Left colon (tissue), 2 donors: ENCODE measurements at places on chromosomes 11 and 22. TPM values are rescaled to one million over a fixed set of nuclear protein-coding genes. Genes with fewer than 3 reads are reported as not detected.

GRCh38 chr11:131411636-131412035, 41.2 kb downstream of the NTM start:
- DNase-seq = no peak

- DNase-seq = no peak
These were observed 51.7 kb upstream of the PAK1 start for GRCh38 chr11:77525455-77526091.

DNA sequence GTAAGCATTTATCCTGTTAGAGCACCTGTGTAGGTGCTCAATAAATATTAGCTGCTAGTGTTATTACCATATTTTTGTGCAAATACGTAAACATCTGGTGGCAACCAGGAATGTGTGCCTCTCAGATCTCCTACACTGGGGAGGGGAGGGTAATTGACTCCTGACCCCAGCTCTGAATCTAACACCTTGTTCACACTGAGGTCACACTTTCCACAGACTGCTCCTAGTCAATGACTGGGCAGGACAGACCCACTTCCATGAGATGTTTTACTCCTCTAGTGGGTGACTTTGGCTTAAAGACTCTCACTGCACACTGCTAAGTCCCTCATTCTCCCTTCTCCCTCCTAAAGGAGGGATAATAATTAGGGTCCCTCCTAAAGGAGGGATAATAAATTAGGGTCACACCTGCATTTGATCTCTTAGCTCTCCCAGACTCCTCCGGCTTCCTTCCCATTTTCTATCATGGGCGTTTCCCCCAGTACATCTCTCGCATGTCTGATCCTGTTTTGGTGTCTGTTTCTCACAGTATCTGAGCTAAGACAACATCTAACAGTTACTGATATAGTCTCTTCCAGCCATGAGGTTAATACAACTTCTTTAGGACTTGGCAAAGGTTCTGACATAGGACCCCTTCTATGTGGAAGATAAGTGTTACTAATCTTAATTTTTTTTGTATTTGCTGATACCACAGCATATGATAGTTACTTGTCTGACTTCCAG, 8.0 kb downstream of the CSTPP1 start:
- no peak for DNase-seq

- DNase-seq = no peak
These were observed 78.4 kb downstream of the ETS1 start for GRCh38 chr11:128508770-128509510.

DNA sequence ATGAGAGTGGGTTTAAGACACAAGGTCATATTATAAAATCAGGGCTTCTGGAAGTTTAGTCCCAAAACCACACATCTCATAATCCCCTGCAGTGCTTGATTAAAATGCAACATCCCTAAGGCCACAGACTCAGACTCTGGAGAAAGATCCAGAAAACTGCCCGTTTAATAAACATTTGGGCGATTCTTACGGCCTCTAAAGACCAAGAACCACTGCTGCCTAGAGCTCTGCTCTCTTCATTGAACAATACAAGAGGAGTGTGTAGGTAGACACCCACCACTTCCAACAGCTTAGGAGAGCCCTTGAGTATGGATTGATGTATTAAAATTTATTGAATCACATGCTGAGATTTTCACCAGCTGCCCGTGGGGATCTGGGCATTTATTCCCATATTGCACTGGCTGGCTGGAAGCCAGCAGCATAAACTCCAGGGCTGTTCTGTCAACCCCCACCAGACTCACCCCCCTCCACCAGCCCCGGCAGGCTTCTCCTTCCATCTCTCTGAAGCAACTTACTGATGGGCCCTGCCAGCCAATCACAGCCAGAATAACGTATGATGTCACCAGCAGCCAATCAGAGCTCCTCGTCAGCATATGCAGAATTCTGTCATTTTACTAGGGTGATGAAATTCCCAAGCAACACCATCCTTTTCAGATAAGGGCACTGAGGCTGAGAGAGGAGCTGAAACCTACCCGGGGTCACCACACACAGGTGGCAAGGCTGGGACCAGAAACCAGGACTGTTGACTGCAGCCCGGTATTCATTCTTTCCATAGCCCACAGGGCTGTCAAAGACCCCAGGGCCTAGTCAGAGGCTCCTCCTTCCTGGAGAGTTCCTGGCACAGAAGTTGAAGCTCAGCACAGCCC, 749 bp upstream of the BEST1 start:
- DNase-seq = peak; percentile 65

DNA sequence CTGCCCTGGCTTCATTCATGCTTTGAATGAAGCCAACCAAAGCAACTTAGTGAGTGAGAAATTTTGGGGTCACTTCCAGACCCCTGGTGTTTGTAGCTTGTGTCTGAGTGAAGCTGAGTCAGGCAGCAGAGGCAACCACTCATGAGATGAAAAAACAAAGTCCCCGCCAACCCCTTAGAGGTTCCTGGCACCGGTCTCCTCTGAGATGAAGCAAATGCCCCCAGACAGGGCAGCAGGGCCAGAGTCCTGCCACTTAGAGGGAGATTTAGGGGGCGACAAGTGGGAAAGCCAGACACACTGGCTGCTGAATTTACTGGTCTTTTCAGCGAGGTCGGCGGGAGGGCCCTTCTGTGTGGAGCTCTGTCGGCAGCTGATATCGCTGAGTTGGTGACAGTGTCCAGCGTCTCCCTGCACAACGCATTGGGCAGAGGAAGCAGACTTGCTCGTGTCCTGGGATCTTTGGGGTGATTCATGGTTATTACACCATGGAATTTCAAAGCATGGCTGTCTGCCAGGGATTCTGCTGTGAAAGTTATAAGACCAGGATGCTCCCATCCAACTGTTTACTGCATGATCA, 482.6 kb downstream of the MIAT start:
- DNase-seq = no peak

DNA sequence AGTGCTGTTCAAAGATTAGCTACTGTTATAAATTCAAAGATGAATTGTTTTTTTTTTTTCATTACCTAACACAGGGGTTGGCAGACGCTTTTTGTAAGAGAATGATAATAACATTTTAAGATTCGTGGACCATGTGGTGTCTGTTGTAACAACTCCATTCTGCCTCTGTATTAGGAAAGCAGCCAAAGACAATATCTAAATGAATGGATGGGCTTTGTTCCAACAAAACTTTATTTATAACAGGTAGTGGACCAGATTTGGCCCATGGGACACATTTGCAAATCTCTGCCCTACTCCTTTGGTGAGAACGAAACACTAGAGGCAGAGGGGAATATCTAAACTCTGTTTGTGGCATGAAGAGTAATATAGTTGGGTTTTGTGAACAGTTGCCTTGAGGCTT, 83.6 kb upstream of the BLID start:
- no peak for DNase-seq

GRCh38 chr22:35475545-35475944, 65.1 kb upstream of the RASD2 start:
- DNase-seq = no peak

DNA sequence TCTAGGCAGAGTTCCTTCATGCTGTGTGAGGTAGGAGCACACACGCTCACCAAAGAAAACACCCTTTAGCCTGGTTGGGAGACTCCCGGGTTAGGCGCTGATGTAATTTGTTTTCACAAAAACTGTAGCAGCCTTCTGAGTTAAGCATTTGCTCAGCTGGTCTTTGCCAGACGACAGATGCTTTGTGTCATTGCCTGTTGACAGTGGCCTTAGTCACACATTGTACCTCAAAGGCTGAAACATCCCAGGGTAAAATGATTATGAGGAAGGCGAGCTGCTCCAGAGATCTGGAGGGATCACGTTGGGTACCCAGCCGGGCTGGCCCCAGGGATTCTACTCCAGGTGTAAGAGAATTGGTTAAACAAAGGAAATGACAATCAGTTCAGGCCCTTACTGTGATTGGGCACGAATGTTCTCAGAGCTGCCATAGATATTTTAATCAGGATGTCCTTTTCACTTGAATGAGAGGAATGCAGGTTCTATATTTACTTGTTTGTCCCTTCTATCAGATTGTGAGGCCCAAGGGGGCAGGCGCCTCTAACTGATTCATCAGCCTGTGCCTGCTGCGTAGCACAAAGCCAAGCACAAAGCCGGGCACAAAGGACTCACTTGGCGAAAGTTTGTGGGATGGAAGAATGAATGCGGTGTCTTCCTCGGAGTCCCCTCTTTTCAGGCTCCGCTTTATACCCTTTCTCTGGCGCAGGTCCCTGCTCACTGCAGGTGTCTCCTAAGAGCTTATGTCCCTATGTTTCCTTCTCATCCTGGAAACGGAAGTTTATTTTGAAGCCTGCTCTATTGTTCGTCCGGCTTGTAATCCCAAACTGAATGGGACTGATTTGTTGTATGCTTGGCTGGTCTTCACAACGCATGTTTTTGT, 47.1 kb downstream of the ADM start:
- DNase-seq = peak; percentile 53

DNA sequence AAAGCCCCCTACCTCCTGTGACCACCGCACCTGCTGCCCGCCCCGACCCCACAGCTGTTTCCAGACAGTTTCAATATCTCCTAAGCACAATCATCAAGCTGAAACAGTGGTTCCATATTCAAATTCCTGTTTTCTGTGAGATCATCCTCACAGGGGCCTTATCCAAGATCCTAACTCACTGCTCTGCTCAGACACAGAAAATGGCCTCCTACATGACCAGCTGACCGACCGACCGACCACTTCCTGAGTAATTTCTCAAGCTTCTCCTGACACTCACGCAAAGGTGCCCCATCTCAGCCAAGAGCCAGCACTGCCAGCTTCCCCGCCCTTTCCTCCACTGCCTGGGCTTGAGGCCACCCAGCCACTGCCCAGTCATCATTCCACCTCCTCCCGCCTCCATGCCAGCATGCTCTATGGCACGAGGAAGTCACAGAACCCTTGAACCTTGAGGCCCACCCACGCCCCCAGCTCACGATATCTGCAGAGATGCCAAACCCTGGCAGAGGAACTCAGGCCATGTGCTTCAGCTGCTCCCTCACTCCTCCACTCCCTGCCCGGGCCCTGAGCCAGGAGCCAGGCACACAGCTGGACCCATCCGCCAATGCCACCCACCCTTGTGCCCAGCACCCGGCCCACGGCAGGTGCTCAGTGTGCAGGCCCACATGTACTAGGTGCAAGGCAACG, 14.0 kb downstream of the KIAA0930 start:
- DNase-seq = no peak

GRCh38 chr22:49070501-49070900, 757.2 kb downstream of the BRD1 start:
- no peak for DNase-seq

GRCh38 chr11:31509051-31509428, 382 bp downstream of the IMMP1L start:
- peak; percentile 6 for DNase-seq

DNA sequence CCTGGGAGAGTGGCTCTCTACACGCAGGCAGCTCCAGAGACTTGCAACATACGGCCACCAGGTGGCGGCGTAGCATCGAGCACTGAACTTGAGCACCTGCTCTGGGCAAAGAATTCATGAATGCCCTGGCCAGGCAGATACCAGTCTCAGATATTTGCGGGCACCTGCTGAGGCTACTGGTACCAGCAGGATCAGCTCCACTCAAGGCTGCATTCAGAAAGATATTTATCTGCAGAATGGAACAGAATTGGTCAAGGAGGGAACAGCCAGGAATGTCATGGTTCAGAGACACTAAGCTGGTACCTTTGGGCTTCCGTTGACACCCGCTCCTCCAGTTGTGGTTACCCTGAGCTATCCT, 10.8 kb upstream of the CCDC86 start:
- DNase-seq = peak; percentile 91

DNA sequence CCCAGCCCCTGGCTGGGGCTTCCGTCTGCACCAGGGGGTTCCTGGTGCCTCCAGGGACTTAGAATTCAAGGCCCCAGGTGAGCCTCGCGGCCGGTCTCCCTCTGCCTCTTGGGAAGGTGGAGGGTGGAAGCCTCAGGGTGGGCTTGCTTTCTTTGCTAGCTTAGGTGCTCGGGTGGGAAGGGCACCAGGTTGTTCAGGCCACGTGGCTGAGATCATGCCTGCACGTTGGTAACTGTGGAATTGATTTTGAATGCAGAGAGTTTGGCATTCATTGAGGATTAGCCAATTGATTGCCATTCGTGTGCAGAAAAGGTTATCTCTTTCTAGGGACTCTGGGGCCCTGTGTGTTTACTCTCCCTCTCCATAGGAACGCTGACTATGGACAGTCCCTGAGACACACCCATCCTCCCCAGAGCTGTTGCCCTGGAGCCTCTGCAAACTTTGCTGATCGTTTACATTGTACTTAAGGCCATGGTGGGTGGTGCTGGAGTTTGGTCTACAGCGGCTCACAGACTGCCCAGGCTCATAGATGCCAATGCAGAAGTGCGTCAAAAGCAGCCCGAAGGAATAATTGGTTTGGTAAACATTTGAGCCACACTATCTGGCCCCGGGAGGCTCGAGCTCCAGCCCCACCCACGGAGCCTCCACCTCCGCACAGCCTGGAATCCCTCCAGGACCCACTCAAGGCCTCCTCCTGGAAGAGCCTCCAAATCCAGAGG, 1457.7 kb downstream of the BRD1 start:
- DNase-seq = no peak

SPINDOC gene
- 7.1 TPM for total RNA-seq

ALDH3B2 gene
- total RNA-seq = 0.73 TPM

OR52M1 gene
- not detected for total RNA-seq

LMO2 gene
- total RNA-seq = 5.8 TPM
